ENCODE measurements at places on chromosomes 1 and 21. TPM values are rescaled to one million over a fixed set of nuclear protein-coding genes. Genes with fewer than 3 reads are reported as not detected.

The TPTE gene
- total RNA-seq, result not detected

The FAM167B gene
- total RNA-seq, result not detected

The PEAR1 gene
- 2.4 TPM for total RNA-seq

DNA sequence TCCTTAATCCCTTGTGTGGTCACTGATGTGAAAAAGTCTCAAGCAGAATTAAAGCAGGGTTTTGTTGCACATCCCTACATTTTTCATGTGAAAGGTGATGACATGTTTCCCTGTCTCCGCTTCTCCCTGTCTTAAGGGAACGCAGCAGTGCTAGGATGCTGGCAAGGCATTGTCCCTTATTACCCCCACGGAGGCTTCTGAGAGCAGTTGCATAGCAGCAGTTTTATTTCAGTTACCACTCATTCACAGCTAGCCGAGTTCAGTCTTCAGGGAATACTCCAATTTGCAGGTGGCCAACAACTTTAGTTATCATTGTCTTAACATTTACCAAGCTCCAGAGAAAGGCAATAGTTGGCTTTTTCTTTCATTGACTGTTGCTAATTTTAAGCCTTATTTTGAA is 89.1 kb downstream of the CLEC20A start:
- H3K27me3 ChIP-seq, result no peaks in the 10 kb centered on the region
- H3K27ac ChIP-seq, result no peak overlapping the region
- H3K36me3 ChIP-seq, result no peaks in the 10 kb centered on the region
- no peak for DNase-seq
- no peaks in the 10 kb centered on the region for H3K4me1 ChIP-seq

DNA sequence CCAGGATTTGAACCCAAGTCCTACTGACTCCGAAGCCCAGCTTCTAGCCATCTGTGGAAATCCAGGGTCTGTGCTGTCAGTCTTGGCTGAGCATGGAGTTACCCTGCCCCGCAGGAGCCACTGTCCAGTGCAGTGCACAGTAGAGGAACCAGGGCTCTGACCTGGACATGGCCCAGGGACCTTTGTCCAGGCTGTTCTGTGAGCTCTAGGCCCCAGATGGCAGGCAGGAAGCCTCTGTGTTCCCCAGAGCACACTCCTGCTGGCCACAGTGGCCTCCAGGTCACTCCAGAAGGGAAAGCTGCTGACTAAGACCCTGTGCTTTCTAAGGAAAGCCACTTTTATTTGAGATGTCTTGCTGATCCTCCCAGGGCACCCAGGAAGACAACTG is 13.8 kb downstream of the S100A7A start:
- H3K27me3 ChIP-seq, result peaks cover 35% of the 10 kb centered on the region
- no peak overlapping the region for H3K4me3 ChIP-seq
- no peak overlapping the region for H3K27ac ChIP-seq
- H3K4me1 ChIP-seq, result no peaks in the 10 kb centered on the region
- peak; percentile 40 for DNase-seq

DNA sequence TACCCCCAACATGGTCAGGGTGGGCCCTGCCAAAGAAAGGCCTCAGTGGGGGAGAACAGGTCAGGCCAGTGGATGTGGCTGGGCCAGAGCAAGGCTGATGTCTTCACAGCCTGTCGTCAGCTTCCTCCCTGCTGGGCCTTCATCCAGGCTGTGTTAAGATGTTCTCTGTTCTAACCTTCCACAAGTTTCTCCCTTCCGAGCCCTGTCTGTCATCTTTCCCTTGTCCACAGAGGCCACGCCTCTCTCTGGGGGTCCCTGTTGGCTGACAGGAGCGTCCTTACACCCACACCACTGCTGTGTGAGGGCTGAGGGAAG is 36.2 kb downstream of the SIM2 start:
- H3K4me1 ChIP-seq, result no peaks in the 10 kb centered on the region
- peaks cover 30% of the 10 kb centered on the region for H3K27me3 ChIP-seq
- H3K36me3 ChIP-seq, result no peaks in the 10 kb centered on the region
- DNase-seq, result no peak

- no peak for DNase-seq
- H3K4me3 ChIP-seq, result no peak overlapping the region
- no peaks in the 10 kb centered on the region for H3K27me3 ChIP-seq
- H3K36me3 ChIP-seq, result no peaks in the 10 kb centered on the region
These were observed 45.8 kb upstream of the RC3H1 start for GRCh38 chr1:174068000-174068399.

- H3K36me3 ChIP-seq, result no peaks in the 10 kb centered on the region
- no peak overlapping the region for H3K27ac ChIP-seq
- DNase-seq, result no peak
- no peak overlapping the region for H3K4me3 ChIP-seq
- no peaks in the 10 kb centered on the region for H3K4me1 ChIP-seq
These were observed 37.5 kb downstream of the NEXN start for GRCh38 chr1:77925956-77926355.

- no peaks in the 10 kb centered on the region for H3K36me3 ChIP-seq
- peaks cover 11% of the 10 kb centered on the region for H3K4me1 ChIP-seq
- H3K27ac ChIP-seq, result no peak overlapping the region
- DNase-seq, result no peak
- H3K27me3 ChIP-seq, result peaks cover 40% of the 10 kb centered on the region
These were observed 37.5 kb upstream of the GRIK3 start for GRCh38 chr1:37071829-37072228.

DNA sequence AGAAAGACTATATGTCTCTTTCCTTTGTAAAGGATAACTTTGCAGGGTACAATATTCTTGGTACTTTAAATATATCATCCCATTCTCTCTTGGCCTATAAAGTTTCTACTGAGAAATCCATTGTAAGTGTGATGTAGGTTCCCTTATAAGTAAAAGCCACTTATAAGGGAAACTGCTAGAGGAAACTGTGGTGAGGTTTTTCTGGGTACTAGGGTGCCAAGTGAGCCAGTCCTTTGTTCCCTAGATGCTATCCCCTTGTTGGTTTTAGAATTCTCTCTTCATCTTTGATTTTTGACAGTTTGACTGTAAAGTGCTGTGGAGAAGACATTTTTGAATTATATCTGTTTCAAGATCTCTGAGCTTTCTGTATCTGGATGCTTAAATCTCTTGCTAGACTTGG is 108.9 kb upstream of the NEK7 start:
- H3K4me3 ChIP-seq, result no peak overlapping the region
- H3K36me3 ChIP-seq, result no peaks in the 10 kb centered on the region
- no peak overlapping the region for H3K27ac ChIP-seq
- DNase-seq, result no peak

DNA sequence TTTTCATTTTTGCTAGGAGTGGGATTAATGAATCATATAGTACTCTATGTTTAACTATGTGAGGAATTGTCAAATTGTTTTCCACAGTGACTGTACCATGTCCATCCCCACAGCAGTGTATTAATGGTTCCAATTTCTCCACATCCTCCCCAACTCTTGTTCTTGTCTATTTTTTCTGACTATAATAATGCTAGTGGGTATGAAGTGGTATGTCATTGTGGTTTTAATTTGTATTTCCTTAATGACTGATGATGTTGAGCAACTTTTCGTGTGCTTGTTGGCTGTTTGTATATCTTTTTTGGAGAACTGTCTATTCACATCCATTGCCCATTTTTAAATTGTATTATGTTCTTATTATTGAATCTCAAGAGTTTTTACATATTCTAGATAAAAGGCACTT is 10.0 kb upstream of the KPRP start:
- no peak overlapping the region for H3K4me3 ChIP-seq
- no peak overlapping the region for H3K27ac ChIP-seq
- H3K27me3 ChIP-seq, result no peaks in the 10 kb centered on the region
- H3K4me1 ChIP-seq, result no peaks in the 10 kb centered on the region
- DNase-seq, result no peak
- no peaks in the 10 kb centered on the region for H3K36me3 ChIP-seq

- H3K27ac ChIP-seq, result no peak within 1 kb of the TSS
- peak within 1 kb of the TSS; percentile 36 for H3K4me3 ChIP-seq
- no peaks in the 10 kb centered on the region for H3K27me3 ChIP-seq
- peaks cover 42% of the 10 kb centered on the region for H3K4me1 ChIP-seq
These were observed at the start of gene EDN2 for GRCh38 chr1:41484402-41485241. Gene EDN2, minus strand, starts transcription at chr1:41484683. Its CDS starts 82 bp downstream, at chr1:41484601.
